ENCODE measurements at places on chromosomes 3 and 15.

DNA sequence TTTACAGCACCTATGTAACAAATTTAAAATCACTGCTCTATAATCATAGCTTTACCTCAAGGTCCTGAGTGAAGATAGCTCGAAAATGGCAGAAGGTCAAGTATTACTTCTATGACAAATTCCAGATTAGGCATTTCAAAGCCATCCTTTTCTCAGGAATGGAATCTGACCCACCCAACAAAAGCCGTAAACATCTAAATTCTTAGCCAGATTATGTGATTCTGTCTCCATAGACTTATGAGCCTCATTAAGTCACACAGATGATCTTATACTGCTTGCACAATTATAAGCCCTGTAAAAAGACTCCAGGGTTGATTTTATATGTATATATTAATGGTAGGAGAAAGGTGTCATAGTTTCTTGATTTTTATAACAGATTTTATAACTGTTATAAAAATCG lies 56.9 kb downstream of the CEP152 start:
- DNase-seq = no peak

DNA sequence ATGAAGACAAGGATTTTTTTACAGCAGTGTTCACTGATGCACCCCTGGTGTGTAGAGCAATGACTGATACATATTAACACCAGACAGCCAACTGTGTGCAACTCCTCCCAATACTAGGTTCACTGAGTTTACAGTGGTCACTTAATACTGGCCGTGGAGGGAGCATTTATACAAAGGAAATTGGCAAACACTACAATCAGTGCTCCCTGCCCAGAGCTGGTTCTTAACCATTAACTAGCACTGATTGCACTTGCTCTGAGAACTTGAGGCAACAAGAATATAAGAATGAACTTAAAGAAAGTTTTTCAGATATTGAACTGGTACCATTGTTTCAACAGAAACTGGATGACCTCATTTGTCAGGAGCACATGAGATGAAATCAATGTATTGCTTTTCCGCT lies 110.6 kb downstream of the MAGI1 start:
- DNase-seq = no peak

DNA sequence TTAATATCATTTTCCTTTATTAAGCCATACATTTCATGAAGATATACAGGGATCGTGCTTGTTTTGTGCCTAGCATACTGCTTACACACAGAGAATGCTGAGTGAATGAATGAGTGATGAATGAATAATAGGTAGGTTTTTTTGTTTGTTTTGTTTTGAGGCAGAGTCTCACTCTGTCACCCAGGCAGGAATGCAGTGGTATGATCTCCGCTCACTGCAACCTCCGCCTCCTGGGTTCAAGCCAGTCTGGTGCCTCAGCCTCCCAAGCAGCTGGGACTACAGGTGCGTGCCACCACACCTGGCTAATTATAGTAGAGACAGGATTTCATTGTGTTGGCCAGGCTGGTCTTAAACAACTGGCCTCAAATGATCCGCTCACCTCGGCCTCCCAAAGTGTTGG lies 400.0 kb downstream of the ROBO1 start:
- DNase-seq = no peak

GRCh38 chr3:133962849-133963248 lies 66.9 kb downstream of the SLCO2A1 start:
- DNase-seq = no peak

DNA sequence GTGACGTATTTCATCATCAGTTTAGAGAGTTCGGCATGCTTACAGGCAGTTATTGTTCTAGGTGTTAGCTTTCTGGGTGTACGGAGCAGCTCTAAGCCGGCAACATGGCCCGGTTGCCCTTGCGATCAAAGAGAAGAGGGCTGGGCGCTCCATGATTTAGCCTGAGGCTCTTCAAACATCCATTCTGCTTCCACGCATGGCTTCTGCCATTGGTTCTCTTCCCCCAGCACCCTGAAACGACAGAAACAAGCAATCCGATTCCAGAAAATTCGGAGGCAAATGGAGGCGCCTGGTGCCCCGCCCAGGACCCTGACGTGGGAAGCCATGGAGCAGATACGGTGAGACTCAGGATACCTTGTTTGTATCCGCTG lies 574 bp downstream of the NGRN start:
- peak; percentile 53 for DNase-seq

DNA sequence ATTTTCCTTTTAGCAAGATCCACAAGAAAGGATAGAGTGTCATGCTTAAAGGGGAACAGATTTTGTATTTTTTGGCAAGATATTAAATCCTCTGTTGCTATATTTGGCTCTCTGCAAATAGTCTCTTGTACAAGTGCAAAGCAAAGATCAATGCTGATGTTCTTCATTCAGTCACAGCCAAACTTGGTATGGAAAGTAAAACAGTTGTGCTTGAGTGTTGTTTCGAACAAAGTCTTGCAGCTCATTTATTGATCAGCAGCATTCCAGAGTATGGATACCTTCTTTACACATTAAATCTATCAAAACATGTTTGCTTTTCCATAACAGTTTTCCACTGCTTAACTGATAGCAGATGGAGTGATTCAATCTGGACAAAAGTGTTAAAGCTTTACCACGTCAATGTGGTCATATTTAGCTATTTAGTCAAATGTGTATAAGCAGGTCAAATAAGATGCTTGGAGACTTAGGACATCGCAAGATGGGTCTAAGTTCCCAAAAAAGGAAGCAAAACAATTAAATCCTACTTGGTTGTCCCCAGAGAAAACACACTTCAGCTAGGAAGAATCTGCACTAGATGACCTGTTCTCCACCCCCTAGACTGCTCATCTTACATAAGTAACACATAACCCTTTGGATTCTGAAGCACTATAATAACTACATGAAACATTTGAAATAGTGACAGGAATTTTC lies 52.4 kb downstream of the VGLL3 start:
- DNase-seq = no peak

DNA sequence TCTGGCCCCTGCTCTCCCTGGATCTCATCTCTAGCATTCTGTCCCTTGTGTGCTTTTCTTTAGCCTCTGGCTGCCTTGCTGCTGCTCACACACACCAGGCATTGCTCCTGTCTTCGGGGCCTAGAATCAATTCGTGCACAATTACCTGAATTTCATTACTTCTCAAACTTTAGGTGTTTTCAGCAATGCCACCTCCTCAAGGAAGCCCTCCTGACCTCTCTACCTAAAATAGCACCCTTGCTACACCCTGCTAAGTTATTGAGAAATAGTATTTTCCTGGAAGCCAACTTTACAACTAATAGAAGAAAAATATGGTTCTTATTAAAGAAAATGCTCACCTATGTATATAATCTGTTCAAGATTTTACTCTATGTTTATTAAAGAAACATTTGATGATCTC lies 40.4 kb downstream of the CP start:
- DNase-seq = no peak

GRCh38 chr15:63203451-63204090 lies 14.2 kb downstream of the RAB8B start:
- peak; percentile 50 for DNase-seq

DNA sequence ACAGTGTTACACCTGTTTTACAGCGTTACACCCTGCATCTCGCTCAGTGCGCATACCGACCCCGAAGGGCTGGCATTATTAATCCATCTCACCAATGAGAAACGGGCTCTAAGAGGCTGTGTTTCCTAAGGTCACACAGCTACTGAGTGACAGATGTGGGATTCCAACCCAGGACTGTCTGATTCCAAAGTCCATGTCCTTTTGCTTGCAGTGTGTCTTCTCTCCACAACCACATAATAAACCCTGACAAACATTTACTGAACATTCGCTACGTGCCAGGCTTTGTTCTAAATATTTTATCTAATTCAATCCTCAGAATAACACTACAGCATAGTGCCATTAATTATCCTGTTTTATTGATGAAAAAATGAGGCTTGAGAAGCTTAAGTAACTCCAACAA lies 79.1 kb downstream of the RAB11A start:
- no peak for DNase-seq

- DNase-seq = no peak
Measured at GRCh38 chr3:55562700-55563099, 75.6 kb upstream of the WNT5A start.

DNA sequence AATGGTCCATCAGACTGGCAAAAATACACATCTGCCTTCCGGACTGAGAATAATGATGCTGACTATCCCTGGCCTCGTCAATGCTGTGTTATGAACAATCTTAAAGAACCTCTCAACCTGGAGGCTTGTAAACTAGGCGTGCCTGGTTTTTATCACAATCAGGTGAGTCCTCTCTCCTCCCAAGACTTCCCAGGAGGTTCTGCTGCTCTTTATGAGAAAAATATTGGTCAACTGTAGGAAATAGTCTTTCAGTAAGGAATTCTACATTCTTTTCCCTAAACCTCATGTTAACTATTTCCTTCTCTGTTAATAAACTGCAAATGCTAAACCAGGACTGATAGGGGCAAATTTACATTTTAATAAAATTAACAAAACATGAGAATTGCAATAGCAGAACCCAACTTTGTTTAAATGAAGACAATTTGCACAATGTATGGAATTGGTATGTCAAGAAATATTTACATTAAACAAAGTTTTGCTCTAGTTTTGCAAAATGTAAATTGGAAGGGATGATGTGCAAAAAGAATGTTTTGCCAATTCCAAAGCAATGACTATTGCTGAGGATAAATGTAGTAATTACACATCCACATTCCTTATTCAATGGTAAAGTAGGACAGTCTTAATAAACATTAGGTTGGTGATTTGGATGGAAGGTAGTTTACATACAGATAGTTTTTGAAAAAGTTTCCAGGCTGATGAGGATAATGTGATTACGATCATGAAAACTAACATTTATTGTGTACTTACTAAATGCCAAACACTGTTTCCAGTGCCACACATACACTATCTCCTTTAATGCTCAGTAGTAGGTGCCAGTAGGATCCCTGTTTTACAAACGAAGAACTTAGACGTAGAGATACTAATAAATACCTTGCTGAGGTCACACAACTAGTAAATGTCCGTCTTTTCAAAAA lies 21.1 kb downstream of the UPK1B start:
- DNase-seq = no peak

DNA sequence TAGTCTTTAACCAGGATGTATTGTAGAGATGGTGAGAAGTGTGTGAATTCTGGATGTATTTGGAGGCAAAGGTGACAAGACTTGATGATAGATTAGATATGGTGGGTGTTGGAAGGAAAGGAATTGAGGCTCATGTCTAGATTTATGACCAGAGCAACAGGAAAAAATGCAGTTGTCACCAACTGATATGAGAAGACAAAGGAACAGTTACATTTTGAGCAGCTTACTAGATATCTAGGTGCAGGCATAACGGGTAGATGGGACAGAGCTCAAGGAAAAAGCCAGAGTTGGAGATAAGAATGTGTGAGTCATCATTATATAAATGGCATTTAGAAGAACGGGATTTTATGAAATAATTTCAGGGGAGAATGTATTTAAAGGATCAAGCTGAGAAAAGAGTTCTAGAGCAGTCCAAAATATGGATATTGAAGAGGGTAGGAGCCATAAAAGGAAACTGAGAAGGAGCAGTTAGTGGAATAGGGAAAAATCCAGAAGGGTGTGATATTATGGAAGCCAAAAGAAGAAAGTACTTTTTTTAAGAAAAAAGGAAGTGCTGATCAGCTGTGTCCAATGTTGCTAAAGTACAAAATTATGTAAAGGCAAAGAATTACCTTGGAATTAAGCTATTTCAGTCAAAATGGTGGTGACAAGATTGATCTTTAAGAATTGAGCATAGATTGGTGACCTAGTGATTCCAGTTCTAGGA lies 262.5 kb downstream of the CGGBP1 start:
- no peak for DNase-seq

DNA sequence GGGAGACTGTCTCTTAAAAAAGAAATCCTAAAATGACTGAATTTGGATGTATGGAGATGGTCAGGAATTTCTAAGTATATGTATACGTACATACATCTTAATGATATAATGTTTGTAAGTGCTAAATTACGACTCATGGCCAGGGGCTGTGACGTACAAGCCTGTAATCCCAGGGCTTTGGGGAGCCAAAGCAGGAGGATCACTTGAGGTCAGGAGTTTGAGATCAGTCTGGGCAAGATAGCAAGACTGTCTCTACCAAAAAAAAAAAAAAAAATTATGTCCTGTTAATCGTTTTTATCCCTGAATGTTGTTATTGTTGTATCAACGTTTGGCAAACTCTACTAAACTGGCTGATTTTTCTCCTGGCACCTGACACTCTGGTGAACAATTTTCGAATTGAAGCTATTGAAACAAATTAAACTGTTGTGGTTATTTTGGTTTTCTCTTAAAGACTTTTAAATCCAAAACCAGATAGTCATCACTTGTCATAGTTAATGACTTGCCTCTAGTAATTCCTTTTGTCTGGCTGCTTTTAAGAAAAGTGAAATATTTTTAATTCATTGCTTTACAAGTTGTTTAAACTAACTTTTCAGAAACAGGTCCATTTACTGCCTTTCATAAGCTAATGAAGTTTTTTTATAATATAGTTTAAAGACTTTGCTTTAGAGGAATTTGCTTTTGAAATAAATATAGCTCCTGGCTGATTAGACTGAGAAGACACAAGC lies 7.0 kb downstream of the MORF4L1 start:
- DNase-seq = no peak

- DNase-seq = no peak
Measured at GRCh38 chr15:39194106-39194830, 386.6 kb upstream of the THBS1 start.

DNA sequence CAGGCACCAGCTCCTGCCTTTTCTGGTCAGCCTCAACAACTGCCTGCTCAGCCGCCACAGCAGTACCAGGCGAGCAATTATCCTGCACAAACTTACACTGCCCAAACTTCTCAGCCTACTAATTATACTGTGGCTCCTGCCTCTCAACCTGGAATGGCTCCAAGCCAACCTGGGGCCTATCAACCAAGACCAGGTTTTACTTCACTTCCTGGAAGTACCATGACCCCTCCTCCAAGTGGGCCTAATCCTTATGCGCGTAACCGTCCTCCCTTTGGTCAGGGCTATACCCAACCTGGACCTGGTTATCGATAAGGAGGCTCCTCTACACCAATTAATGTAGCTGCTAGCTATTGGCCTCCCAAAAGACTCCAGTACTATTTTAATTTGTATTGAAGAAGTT lies 38.9 kb downstream of the TFG start:
- DNase-seq = no peak

- DNase-seq = no peak
Measured at GRCh38 chr3:13186435-13186815, 113.2 kb upstream of the IQSEC1 start.

GRCh38 chr3:177177749-177178221 lies 19.5 kb downstream of the TBL1XR1 start:
- no peak for DNase-seq
